Calu3 (cell line): ENCODE measurements at places on chromosomes 11 and 22.
A peak's percentile ranks its signal among the peaks of the same experiment; 100 is the strongest.

DNA sequence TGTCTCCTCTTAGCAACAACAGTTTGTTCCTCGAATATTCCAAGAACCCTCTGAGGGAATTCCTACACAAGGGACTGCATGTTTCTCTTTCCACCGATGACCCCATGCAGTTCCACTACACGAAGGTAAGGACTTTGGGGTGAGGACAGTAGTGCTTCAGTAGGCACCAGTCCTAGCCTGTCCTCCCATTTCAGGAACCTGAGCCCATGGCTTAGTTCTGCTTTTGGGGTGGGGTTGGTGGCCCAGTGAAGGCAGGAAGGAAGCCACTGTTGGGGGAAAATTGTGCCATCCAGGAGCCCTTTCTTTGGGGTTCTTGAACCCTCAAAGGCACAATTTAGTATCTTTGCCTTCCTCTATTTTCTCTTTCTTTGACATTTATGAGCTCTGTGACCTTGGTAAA is 38.2 kb downstream of the RNF141 start:
- DNase-seq: no peak

DNA sequence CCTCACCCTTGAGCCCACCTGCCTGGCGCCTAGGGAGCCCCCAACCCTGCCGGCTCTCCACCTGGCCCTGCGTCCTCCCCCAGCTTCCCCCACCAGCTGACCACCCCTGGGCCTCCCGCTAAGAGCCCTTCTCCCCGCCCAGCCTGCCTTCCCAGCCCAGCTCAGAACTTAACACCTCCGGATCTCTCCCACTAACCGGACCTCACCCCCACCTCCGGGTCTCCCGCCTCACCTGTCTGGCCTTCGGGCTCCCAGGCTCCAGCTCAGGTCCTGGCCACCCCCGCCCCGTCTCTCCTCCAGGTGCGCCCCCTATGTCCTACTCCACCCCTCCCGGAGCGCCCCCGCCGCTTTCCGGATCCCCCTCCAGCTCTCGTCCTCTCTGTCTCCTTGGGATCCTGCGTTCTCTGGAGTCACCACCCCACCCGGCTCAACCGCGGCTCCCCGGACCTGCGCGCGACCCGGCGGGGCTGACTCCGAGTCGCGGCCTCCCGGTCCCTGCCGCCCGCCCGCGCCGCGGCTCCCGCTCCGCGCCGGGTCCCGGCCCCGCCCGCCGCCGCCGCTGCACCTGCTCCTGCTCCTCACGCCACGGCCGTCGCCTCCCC is at the start of gene KCNJ11:
KCNJ11 (minus strand) TSS at position 51 of the 602 bp plus-strand sequence. CDS start 568 bp downstream, outside the sequence.
- peak; percentile 39 for DNase-seq

- peak; percentile 19 for DNase-seq
Observed at GRCh38 chr11:76752321-76753143, 30.6 kb upstream of the TSKU start.

DNA sequence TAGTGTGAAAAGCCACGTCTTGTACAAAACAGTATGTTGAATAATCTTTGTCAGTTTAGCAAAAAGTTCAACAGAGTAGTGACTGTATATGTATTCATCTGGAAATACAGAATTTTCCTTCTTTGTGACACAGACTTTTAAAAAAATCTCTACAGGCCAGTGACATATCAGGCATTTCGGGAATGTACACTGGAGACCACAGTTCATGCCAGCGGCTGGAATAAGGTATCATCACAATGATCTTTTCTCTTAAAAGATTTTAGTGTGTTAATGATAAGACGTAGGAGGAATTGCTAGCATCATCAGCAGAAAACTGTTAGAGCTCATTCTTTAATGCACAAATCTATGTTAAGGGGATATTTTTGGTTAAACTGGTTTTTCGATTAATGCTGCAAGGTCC is 57.4 kb downstream of the BCL2L13 start:
- no peak for DNase-seq

- DNase-seq: no peak
Observed at GRCh38 chr11:71495286-71496230, 31.5 kb upstream of the KRTAP5-7 start.

DNA sequence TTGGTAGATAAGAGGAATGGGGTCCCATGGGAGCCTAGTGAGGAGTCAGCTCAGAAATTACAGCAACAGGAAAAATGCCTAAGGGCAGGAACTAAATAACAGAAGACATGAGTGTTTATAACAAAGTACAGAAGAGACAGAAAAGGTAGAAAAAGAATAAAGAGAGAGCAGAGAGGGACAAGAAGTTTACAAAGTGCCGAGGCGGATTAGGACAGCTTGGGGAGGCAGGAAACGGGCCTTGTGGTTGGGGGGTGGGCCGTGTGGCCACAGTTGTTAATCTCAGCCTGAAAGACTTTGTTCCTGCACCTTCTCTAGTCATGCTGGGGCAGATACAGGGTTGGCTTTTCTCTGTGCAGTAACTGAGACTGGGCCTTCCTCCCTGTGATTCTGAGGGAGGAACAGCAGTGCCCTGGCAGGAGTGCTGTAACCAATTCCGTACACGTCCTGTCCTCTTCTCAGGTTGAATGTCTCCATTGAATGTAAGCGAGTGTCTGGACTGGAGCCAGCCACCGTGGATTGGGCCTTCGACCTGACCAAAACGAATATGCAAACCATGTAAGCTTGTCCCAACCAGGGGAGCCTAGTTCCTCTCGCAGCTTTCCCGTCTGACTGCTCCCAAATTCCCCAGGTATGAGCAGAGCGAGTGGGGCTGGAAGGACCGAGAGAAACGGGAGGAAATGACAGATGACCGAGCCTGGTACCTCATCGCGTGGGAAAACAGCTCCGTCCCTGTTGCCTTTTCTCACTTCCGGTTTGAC is 13.2 kb downstream of the NAA40 start:
- no peak for DNase-seq

DNA sequence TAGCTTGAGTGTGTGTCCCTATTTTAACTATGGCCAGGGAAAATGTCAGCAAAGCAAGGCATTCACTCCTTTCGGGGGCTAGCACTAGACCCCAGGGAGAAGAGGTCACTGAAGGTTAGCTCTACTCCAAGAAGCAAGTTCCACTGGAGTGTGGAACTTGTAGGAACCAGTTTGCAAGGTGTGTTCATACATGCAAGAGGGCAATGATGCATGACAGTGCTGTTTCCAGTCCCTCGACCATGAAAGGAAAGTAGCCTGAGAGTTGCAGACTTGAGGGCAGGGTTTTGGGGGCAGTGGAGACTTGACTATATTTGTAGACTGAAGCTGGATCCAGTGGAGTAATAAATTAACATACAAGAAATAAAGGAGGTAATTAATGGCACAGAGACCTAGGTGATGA is 21.6 kb upstream of the SLC36A4 start:
- no peak for DNase-seq

DNA sequence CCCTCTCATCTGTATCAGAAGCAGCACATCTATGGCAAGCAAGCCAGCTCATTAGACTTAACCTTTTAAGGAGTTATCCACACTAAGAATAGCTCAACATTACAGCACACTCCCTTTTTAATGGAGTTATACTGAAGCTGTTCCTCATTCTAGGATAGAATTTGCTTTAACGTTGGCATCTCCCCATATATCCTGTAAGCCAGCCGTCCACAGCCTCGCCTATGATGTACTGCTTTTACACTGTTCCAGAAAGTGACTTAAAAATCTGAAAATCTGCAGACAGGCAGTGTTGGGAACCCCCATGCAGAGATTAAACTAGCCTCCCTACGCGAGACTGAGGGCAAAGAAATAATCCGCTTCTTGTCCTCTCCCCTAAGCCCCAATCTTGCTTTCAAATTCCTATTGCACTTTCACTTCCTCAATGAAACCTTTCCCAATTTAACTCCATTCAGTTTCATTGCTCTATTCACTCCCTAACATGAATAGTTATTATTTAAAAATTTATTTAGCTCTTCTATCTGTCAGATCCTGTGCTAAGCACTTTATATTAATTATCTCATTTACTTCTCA is 225.0 kb downstream of the BLID start:
- no peak for DNase-seq

- DNase-seq: no peak
Observed at GRCh38 chr22:25558341-25558740, 6.1 kb upstream of the GRK3 start.

DNA sequence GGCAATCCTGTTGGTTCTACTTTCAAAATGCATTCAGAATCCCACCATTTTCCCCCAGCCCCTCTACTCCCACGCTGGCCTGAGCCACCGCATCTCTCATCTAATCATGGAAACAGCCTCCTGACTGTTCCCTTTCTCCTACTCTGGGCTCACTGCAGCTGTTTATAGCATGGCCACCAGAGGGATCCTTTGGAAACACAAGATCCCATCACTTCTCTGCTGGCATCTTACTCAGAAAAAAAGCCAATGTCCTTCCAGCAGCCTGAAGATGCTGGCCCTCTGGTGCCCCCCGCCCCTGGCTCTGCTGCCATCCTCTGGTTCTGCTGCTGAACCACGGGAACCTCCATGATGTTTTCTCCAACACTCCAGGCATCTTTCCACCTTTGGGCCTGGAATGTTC is 11.1 kb downstream of the MS4A8 start:
- DNase-seq: no peak

DNA sequence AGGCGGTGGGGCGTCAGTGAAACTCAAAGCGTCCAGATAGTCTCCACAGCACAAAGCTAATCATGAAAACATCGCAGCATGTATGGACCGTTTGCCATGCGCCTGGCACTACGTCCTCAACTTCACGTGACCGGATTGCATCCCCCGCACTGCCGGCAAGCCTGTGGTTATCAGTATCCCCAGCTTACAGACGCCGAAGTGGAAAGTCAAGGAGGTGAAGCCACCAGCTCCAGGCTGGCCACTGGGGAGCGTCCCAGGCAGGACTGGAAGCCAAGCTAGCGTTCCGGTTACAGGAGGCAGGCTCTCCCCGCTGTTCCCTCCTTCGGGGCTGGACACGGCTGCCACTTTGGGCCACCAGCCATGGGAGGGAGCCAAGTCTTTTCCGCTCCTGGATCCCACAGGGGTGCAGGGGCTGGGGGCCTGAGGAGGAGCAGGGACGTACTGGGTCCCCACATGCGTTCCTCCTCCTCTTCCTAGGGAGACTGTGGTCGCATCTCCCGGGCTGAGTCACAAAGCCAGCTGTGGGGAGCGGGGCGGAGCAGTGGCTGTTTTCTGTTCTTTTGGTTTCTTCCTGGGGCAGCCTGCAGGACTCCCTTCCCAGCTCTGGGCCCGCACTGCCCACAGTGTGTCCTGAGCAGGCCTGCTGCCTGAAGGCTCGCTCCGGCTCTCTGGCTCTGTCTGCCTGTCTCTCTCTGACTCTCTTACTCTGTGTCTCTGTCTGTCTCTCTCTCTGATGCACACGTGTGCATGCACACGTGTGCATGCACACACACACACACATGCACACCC is 4.3 kb upstream of the OSBPL5 start:
- peak; percentile 36 for DNase-seq

DNA sequence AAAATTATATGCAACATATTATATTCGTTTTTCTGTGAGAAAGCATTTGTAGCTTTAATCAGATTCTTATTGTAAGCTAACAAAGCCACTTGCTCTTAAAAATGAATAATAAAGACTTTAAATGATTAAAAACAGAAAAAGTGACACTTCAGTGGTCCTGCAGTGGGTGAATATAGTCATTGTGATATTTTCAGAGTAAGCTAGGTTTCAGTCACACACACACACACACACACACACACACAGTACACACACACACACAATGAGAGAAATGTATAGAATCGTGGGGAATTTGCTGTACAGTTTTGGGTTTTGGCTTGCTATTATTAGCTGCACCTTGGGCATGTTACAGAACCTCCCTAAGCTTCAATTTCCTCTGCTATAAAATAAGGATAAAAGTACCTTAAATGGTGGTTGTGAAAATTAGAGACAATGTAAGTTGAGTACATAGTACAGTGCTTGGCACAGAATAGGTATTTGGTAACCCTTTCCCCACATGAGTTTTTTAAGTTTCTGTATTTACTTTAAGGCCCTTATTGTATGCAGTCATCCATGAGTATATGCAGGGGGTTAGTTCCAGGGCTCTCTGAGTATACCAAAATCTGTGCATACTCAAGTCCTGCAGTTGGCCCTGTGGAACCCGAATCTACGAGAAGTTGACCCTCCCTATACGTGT is 39.8 kb downstream of the CSTPP1 start:
- no peak for DNase-seq

DNA sequence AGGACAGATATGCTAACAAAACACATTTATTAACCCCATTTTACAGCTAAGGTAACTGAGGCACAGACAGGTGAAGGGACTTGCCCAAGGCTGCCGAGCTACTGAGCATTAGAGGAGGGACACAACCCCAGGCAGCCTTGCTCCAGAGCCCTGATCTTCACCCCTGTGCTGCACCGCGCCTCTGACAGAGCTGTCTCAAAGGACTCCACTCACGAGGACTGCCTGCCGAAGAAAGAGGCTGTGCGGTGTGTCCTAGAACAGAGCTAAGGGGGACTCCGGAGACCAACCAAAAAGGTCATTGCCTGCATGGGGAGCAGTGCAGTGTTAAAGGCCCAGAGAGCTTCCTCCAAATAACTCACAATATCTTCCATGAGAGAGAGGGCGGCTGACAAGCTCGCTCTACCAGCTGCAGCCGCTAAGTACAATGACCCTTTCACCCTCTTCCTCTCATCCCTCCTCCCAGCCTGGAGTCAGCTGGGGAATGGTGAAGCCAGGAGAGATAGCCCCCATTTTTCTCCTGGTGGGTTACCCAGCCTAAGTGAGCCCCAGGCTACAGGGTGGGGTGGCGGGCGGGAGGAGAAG is 119.2 kb downstream of the DSCAML1 start:
- no peak for DNase-seq

DNA sequence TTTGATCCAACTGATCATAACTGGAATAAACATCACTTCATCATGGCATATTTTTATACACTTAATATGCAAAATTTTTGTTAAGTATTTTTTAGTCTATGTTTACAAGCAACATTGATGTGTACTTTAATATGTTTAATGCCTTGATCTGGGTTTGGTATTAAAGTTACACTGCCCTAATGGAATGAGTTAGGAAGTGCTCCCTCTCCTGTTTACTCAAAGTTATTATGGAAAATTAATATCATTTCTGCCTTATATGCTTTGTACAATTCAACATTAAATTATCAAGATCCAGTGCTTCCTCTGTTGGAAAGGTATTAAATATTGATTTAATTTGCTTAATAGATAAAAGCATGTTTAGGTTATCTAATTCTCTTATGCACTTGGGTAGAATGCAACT is 927.3 kb upstream of the RAG2 start:
- no peak for DNase-seq

- peak; percentile 26 for DNase-seq
Observed at GRCh38 chr22:27420817-27421361, 380.7 kb downstream of the MN1 start.

GRCh38 chr22:24181996-24182899 is 961 bp downstream of the SUSD2 start:
- no peak for DNase-seq

DNA sequence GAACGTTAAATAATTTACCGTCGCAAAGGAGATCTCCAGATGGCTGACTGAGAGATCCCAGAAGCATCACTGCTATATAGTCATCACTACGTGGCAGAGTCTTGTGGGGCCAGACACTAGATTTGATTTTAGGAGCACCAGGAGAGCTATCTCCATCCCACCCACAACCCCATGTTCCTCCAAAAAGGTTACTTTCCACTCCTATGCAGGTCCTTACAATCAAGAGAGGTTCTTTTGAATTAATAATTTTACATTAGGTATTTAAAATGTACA is 19.4 kb downstream of the GUCY1A2 start:
- no peak for DNase-seq

DNA sequence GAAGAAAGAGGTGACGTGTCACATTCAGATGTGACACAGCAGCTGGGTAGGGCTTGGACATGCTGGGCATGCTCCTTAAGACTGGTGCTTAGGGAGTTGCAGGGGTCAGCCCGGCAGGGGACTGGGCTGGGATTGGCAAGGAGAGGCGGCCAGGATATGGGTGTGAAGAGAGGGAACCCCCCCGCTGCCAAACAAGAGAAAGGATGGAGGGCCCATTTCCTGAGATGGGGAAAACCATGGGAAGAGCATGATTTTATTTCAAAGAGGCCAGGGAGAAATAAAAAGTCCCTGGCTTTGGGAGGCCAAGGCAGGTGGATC is 5.3 kb downstream of the ATF4 start:
- no peak for DNase-seq
